ENCODE measurements at places on chromosomes 16 and 17.

- peak; percentile 26 for DNase-seq
Measured at GRCh38 chr16:2514333-2515179, 804 bp downstream of the ATP6V0C start.

GRCh38 chr16:84239141-84239769 is 557 bp downstream of the KCNG4 start:
- DNase-seq: peak; percentile 52

DNA sequence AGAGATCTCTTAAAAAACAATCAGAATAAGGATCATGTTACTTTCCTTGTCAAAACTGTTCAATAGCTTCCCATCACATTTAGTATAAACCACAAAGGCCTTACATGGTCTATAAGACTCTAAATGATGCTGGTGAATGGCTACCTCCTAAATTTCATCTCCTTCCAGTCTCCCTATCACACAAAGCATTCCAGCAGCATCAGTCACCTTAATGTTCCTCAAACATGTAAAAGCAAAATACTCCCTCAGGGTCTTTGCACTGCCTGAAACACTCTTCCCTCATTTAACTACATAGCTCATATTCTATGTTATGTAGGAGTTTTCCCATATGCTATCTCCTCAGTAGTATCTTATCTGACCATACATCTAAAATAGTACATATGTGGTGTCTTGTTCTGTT is 53.5 kb upstream of the INTS2 start:
- DNase-seq: no peak

DNA sequence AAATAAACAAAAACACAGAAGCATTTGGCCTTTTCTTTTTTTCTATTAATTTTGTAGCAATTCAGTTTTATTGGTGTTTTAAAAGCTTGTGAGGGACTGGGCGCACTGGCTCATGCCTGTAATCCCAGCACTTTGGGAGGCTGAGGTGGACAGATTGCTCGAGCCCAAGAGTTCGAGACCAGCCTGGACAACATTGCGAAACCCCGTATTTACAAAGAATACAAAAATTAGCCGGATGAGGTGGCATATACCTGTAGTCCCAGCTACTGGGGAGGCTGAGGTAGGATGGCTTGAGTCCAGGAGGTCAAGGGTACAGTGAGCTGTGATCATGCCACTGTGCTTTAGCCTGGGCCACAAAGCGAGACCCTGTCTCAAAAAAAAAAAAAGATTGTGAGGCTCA is 53.4 kb downstream of the SEC14L1 start:
- no peak for DNase-seq

GRCh38 chr16:50311891-50312501 is 45.6 kb downstream of the ADCY7 start:
- no peak for DNase-seq

- no peak for DNase-seq
Measured at GRCh38 chr17:21061971-21062526, 19.2 kb upstream of the USP22 start.
